Diencephalon (tissue), 1 donor: ENCODE measurements at places on chromosomes 1 and 21. TPM values are rescaled to one million over a fixed set of nuclear protein-coding genes. Genes with fewer than 3 reads are reported as not detected.

CHI3L1 gene
- total RNA-seq, result 1.2 TPM

MTF2 gene
- 69.7 TPM for total RNA-seq

SYT11 gene
- total RNA-seq, result 260 TPM

SPRR2B gene
- not detected for total RNA-seq

IL6R gene
- 3.9 TPM for total RNA-seq

S1PR1 gene
- total RNA-seq, result 49.8 TPM

MIXL1 gene
- total RNA-seq, result not detected

ACTL8 gene
- total RNA-seq, result 0.23 TPM

GJA5 gene
- 2.3 TPM for total RNA-seq

LRRC40 gene
- 82.8 TPM for total RNA-seq

NGF gene
- 2.1 TPM for total RNA-seq

NR1I3 gene
- total RNA-seq, result not detected

CFAP57 gene
- total RNA-seq, result 6.2 TPM

CD2 gene
- not detected for total RNA-seq

SEMA4A gene
- total RNA-seq, result 23.3 TPM

ATF3 gene
- total RNA-seq, result 0.92 TPM

GCSAML gene
- total RNA-seq, result 0.69 TPM

CFHR2 gene
- not detected for total RNA-seq

WNT3A gene
- total RNA-seq, result not detected

SLC5A3 gene
- total RNA-seq, result 66.7 TPM

MYCL gene
- 8.8 TPM for total RNA-seq

RGS18 gene
- total RNA-seq, result 1.8 TPM

TNFAIP8L2 gene
- 2.3 TPM for total RNA-seq

PRR9 gene
- total RNA-seq, result not detected

SOD1 gene
- total RNA-seq, result 137 TPM

ACTN2 gene
- total RNA-seq, result 9.7 TPM

PRDM16 gene
- total RNA-seq, result 3.2 TPM

CFAP107 gene
- total RNA-seq, result 3.0 TPM

CLCA1 gene
- total RNA-seq, result not detected
